Stimulated activated memory B cell treated with anti-CD40 and anti-IgM and Interleukin-4, amounts not matched to agents 10 μg/mL and 1 μg/mL and 100 μg/mL, for 72 hours (primary cell): ENCODE measurements at places on chromosomes 4 and X.

- no peak for ATAC-seq
Measured at GRCh38 chr4:22486276-22486675, 29.6 kb downstream of the ADGRA3 start.

DNA sequence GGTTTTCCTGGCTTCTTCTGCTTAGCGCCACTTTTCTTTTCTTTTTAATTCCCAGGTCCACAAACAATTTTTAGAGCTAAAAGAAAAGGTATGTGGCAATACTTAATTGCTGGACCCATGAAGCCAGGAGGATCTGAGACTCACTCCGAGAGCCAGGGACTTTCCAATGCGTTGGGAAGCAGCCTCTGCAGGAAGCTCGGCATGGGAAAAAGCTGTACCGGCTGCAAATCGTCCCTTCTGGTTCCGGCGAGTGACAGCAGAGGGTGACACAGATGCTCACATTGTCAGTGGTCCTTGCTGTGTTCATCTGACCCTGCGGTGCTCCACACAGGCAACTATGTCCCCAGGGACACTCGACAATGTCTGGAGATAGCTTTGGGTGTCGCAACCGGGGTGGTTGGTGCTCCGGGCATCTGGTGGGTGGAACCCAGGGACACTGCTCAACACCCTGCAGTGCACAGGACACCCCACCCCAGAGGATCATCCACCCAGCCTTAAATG is 164.0 kb downstream of the PRKX start:
- no peak for ATAC-seq

GRCh38 chr4:108272986-108273385 is 104.3 kb upstream of the LEF1 start:
- ATAC-seq, result no peak

- peak; percentile 47 for ATAC-seq
Measured at GRCh38 chr4:113146876-113147358, 97.5 kb downstream of the ANK2 start.

DNA sequence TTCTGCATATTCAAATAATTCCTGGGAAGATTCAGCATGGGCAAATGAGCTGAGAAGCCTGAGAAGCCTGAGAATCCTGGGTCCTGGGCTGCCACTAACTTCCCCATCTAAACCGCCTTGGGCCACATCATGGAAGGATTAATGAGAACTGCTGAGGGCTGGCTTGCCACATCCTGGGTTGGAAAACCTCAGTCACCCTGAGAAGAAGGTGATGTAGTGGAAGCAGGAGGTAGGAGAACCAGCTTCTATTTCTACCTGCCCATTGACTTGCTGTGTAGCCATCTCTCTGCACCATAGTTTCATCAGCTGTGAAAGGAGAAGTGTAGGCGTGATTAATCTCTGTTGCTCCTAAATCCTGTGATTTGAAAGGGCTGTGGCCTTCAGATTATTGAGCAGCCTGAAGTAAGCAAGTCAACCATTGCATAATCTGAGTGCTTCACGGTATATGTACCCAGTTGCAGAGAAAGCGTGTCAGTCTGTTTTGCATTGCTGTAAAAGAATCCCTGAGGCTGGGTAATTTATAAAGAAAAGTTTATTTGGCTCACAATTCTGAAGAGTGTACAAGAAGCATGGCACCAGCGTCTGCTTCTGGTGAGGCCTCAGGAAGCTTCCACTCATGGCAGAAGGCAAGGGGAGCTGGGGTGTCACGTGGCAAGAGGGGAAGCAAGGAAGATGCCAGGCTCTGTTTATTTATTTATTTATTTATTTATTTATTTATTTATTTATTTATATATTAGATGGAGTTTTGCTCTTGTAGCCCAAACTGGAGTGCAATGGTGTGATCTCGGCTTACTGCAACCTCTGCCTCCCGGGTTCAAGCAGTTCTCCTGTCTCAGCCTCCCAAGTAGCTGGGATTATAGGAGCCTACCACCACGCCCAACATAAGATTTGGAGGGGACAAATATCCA is 140.9 kb upstream of the ATP6AP2 start:
- ATAC-seq, result no peak

DNA sequence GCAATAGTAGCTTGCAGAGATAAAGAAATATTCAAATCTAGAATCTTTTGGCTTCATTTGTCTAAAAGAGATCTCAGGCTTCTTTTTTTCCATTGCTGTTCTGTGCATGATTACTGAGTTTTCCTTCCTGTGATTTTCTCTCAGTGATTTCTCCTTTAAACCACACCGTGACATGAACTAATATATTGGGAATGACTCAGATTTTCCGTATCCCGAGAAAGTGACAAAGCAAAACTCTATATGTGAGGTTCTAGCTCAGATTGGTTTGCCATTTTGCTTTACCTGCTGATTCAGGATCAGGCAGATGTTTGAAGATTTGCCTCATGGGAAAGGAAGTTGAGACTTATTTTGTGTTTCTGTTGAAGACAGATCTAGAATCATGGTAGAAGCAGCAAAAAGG is 59.4 kb downstream of the MTHFD2L start:
- no peak for ATAC-seq

- no peak for ATAC-seq
Measured at GRCh38 chrX:10992110-10992509, 119.0 kb upstream of the HCCS start.

DNA sequence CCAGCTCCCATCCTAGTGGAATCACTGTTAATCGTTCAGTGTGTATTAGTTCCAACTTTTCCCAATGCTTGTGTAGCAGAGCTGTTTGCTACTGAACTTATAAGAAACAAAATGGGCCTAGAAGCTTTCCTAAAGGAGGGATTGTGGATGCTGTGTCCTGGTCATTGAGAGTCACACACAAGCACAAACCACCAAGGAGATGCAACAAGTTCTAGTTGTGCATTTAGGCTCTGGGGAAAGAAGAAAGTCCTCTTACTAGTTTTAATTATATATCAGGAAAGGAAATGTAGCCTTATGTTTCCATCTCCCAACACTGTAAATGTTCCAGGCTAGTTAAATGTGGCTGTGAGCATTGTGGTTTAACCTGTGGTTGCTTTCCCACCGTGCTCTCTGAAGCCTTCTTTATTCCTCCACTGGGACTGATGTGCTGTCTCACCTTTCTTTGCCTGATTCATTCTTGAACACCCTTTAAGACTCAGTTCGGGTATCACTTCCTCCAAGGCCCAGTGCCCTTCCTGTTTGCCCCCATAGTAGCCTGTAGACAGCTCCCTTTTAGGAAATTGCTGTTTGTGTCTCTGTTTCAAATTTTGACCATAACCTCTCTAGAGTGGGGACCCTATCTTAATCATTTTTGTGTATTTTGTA is 34.3 kb downstream of the ATP10D start:
- ATAC-seq, result peak; percentile 95

GRCh38 chrX:147900349-147900748 is 11.4 kb upstream of the FMR1 start:
- no peak for ATAC-seq

GRCh38 chr4:140372751-140373327 is 607 bp upstream of the SCOC start:
- ATAC-seq, result peak; percentile 85

GRCh38 chr4:174358410-174358809 is 74.7 kb downstream of the CEP44 start:
- no peak for ATAC-seq

DNA sequence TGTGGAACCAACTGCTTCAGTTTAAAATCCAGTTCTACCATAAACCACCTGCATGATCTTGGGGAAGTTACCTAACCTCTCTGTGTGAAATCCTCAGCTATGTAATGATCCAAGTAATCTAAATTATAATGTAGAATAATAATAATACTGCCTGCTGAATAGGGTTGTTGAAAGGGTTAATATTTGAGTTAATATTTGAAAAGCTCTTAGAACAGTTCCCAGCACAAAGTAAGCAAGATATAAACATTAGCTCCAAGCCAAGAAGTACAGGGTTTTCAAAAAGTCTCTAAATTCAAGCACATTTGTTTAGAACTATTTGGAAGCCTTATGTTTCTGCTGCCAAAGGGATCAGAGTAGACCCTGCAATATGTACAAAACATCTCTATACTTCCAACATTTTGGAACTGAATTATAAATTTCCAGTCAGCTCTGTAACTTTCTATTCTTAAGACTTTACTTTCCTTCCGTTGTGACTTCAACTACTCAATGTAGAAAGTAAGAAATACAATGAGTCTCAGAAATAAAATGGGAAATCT is 76.7 kb upstream of the FAM9C start:
- ATAC-seq, result no peak

- ATAC-seq, result no peak
Measured at GRCh38 chr4:75370576-75370975, 143.6 kb downstream of the RCHY1 start.

- ATAC-seq, result no peak
Measured at GRCh38 chrX:9576059-9576458, 111.2 kb downstream of the TBL1X start.

DNA sequence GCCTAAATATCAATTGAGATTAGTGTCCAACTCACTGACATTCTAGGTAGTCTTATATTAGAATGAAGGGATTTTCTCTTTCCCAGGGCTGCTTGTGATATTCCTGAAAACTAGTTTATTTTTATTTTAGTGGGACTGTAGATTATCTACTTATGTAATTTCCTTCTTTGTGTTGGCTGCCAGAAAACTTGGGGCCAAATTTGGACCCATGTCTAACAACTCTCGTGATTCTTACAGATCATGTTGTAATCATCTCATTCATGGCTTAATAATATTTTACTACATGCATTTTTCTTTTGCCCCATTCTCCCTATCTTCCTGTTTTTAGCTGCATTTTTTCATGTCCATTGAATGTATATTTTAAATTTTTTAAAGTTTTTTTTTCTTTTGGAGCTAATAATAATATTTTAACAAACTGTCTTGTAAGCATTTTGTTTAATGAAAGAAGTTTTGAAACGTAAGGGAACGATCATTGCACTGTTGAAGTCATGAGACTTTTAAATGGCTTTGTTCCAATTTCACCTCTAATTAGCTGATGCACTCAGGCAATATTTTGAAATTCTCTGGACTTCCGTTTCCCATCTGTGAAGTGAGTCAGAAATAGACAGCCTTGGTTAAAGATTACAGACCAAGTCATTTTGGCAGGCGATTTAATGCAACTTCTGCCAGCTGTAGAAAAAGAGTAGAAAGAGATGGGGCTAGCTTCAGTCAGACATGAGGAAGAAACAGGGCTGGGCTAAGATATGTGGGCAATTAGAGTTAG is 14.3 kb upstream of the TDO2 start:
- ATAC-seq, result no peak

GRCh38 chrX:53286171-53286570 is 4.8 kb upstream of the IQSEC2 start:
- ATAC-seq, result no peak

- ATAC-seq, result no peak
Measured at GRCh38 chrX:152313529-152314302, 137.4 kb downstream of the GABRA3 start.

DNA sequence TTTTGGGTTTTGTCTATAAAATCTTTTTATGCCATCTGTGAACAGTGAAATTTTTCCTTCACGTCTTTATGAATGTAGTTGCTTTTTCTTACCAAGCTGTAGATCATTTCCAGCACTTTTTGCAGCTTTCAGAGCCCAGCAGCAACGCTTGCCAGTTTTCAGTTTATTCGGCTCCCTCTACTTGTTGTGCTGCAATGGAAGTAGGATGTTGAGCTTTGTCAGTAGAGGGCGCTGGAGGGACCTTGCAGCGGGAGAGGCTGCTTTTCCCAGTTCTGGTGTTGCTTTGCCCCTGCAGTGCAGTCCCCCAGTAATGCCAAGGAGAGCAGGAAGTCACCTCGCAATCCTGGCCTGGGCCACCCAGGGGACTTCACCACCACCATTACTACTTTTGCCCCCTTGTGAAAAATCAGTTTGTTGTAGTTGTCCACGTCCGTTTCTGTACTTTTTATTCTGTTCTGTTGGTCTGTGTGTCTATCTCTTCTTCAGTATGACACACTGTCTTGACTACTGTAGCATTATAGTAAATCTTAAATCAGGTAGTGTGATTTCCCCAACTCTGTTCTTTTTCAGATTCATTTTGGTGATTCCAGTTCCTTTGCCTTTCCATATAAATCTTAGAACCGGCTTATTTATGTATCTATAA is 21.8 kb downstream of the CMC4 start:
- ATAC-seq, result no peak
